ENCODE measurements at places on chromosomes 5 and 9.
A peak's percentile ranks its signal among the peaks of the same experiment; 100 is the strongest.

DNA sequence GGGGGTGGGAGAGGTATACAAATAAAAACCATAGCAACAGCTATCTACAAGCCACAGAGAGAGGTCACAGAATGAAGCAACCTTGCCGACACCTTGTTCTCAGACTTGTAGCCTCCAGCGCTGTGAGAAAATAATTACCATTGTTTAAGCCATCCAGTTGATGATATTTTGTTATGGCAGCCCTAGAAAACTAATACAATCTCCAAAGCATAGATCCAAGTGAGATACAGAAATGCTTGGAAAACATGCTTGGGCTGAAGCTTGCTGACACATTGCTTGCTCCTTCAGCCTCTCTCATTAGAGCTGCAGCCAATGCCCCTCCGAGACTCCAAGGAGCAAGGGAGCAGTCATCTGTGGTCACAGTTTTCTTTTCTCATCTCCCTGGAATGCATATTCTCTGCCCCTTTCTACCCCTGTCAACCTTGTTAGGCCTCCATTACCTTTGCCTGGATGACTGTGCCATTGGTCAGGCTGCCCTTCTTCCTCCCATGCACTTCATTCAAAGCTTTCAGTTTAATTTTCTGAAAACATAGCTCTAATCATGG is 401.4 kb upstream of the KLF4 start:
- no peak for DNase-seq

DNA sequence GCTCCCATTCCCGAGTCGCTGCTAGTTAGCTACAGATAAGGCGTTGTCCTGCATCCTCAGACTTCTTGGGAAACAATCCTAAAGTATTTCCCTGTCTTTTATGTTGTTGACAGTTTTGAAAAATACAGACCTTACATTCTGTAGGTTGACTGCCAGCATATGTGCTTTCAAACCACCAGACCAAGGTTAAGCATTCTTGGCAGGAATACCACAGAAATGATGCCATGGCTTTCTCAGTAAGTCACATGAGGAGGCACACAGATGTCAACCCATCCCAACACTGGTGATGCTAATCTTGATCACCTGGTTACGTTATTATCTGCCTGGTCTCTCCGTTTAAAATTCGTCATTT is 871 bp downstream of the GLE1 start:
- no peak for DNase-seq

DNA sequence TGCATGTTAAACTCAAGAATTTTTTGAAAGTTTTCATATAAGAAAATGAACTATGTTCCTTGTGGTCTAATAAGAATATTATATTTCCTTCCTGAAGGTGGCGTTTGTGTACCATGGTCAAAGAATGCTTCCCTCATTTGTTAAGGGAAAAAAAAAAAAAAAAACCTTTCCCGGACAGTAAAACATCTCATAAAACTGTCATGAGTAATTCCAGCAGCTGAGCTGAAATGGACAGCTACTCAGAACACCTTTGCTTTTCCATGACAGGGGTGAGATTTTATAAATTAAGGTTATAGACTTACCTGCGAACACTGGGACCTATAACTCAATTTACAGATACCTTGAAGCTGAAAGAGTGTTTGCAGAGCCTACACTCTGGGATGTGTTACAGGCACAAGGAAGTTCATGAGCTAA is 113.2 kb upstream of the RANBP3L start:
- no peak for DNase-seq

GRCh38 chr5:5497152-5497788 is 74.8 kb downstream of the ICE1 start:
- no peak for DNase-seq

DNA sequence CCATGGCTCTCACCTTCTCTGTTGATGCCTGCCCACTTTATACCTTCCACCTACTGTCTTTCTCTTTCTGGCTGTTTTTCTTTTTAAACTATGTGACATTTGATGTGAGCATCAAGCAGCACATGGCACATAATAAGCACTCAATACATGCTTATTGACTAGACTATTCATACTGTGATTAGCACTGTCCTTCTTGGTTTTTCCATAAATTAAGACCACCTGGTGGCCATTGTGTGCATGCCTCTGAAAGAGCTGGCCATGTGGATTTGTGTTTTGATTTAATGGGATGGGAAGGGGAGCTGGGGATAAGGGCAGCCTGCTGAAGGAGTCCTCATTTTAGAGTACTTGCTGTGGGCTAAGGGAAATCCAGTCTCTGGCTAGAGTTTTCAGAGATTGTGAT is 79.4 kb downstream of the ARHGEF28 start:
- no peak for DNase-seq

- no peak for DNase-seq
These were observed 576.7 kb upstream of the ACO1 start for GRCh38 chr9:31807574-31808256.

GRCh38 chr9:137269231-137269772 is 8.2 kb upstream of the TOR4A start:
- DNase-seq: no peak

GRCh38 chr5:116576053-116576713 is 1.6 kb upstream of the SEMA6A start:
- DNase-seq: peak; percentile 73

GRCh38 chr5:40688996-40689395 is 9.3 kb downstream of the PTGER4 start:
- no peak for DNase-seq

DNA sequence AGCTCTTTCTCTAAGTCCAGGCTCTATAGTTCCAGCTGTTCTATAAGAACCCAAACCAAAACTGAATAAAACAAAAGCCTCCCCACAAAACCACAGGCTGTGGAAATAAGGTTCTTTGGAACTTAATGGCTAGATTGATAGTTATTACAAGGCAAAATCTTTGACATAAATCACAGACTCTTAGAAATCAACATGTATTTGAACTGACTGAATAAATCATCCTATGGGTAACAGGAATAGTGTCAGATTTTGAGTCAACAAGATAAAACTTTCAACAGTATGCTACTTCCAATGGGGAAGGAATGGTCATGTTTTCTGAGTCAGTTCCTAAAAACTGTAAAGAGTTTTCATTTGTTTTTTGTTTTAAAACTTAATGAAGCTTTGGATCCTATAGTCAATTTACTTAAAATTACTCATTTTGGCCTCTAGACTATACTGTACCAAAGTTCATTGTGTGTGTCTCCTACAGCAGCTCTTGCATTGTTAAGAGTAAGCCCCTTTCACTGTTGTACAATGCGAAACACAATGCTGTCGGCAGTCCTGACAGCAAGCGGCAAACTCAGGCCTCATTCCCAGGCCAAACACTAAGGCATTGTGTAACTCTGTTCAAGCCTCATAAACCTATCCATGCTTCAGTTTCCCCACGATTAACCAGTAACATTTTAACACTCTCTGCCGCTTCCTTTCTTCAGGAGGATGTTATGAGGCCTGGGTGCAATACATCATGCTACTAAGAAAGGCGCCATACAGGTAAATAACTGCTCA is 134.1 kb downstream of the ARL15 start:
- no peak for DNase-seq

DNA sequence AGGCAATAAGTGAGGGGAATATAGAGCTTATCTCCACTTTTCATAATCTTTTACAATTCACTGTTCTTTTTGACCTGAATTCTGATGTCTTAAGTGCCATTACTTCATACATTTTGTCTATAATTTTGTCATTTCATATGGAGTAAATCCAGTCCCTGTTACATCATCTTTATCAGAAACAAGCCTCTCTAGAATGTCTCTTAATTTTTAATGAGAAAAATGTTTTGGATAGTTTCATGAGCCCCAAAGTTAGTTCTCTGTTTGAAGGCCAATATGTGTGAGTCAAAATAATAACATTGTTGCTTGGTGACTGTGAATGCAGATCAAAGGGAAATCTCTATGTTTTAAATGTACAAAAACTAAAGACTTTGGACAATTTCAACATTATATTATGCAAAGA is 329.6 kb upstream of the ARRDC3 start:
- no peak for DNase-seq

DNA sequence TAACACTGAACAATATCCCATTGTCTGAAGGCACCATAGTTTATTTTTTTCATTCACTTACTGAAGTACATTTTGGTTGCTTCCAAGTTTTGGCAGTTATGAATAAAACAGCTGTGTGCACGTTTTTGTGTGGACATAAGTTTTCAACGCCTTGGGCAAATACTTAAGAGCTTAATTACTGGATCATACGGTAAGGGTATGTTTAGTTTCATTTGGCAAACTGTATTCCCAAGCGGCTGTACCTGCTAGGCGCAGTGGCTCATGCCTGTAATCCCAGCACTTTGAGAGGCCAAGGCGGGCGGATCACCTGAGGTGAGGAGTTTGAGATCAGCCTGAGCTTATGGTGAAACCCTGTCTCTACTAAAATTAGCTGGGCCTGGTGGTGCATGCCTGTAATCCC is 63.7 kb upstream of the FAM120A start:
- no peak for DNase-seq

GRCh38 chr5:610744-611730 is 1.1 kb upstream of the CEP72 start:
- DNase-seq: no peak

DNA sequence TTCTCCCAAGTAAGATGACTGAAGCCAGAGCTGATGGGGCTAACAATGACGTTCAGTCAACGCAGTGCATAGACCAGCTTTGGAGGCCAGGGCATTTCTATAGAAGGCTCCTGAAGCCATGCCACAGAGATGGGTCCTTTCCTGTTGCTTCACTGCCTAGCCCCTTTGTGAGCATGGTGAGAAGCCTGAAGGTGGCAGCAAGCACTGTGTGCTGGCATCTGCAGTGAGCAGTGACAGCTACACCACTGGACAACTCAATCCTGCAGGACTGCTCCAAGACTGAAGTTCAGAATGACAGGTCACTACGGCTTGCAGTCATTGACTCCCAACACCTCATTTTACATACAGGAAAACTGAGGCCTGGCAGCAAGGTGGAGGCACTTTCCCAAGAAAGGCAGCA is 229.0 kb downstream of the TSSK1B start:
- no peak for DNase-seq

DNA sequence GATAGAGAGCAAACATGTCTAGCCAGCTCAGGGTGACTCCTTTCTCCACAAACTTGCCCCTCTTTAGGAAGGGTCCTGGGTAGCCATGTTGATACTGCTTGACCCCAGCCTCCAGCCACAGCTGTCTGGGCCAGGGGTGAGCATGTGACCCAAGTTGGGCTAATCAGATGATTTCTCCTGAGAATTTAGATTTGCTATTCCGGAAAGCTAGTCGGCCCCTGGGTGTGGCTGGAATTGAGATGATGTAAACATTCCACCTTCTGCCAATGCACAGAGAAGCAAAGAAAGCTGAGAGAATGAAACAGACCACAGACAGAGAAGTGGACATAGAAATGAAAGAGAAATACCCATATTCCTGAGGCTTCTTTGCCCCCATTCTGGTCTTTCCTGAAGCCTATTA is 17.8 kb upstream of the B4GALT1 start:
- DNase-seq: no peak

DNA sequence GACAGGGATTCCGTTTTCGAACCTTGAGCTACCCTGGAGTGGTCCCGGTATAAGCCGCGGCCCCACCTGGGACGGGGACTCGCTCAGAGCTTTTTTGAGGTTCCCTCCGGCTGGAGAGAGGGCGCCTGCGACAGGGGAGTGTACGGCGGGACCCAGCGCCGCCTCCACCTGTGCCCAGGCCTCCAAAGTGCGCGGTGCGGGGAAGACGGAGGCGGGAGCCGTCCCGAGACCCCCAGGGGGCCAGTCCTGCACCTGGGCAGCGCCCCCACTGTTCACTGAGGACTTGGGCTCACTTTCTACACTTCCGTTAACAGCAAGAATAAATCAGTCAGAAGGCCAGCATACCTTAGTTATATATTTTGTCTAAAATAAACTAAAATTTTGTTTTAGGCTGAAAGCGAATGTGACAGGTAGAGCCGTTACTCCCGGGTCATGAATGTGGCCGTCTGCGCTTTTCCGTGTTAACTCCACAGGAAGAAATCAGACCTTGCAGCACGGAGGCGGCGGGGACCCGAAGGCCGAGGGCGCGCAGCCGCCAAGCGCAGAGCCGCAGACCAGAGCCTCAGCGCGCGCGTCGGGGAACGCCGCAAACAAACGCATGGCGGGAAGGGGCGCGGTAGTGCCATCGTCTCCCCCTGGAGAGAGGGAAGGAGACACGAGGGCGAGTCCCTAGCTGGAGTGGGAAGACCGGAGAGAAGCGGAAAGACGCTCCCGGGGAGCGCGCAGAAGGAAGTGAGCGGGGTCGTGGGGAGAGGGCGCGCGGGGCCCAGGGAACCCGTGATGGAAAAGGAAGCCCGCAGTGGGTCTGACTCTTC is 14.1 kb downstream of the TRIM7 start:
- no peak for DNase-seq

DNA sequence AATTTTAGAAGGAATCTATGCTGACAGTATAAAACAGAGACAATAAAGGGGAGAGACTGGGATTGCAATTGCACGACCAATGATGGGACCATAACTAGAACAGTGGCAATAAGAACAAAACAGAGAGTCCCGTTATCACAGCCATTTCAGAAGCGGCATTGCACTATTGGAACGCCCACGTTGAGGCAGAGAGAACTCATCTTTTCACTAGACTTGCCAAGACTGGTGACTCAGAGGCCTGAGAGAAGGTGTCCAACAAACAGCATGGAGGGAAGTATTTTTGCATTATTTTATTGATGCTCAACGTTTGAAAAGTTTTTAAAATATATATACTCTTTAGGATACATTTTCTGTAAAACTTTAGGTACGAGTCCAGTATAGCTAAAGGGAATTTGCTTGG is 737.7 kb downstream of the TLE1 start:
- no peak for DNase-seq

DNA sequence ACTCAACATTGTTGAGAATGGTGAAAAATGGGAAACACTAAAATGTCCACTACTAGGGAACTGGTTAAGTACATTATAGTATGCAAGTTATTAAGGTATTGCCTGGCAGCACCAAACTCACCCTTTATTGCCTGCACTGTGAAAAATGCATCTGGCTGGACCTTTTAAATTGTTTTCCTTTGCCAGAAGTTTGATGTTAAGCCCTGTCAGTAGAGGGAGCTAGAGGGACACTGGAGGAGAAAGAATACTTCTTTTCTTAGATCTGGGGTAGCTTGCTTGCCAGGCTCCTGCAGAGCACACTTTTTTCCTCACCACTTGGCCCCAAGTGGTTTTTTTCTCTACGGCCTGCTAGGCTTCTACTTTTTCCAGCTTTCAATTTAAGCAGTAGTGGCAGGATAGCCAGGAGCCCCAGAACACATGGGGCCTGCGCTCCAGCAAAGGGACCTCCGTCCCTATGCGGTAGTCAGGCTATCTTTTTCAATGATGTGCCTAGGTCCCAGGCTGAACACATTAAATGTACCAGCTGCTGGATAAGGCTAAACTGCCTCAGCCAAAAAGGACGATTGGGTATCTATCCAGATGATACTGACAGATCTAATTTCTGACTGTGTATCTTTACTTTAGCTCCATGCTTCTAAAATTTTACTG is 8.0 kb upstream of the HABP4 start:
- no peak for DNase-seq

- DNase-seq: no peak
These were observed 859.5 kb downstream of the PTPRD start for GRCh38 chr9:9753266-9753665.

DNA sequence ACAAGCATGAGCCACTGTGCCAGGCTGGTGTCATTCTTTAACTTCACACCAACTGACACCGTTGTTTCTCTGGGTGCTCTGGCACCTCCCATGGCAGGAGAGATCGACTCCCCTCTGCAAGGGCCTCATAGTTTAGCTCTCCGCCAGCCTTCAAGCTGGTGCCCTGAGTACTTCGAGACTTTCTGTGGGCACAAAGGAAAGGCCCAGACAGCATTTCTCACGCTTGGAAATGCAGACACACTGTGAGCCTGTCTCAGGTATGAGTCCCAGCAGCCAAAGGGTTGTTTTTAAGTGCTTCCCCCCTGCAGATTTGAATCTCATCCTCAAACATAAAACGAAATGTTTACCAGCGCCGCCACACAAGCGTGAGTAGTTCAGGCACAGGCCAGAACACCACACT is 11.1 kb upstream of the TCF7 start:
- DNase-seq: no peak
